ENCODE measurements at places on chromosomes 6 and 20.
A peak's percentile ranks its signal among the peaks of the same experiment; 100 is the strongest.

GRCh38 chr6:33013608-33014007 lies 4.2 kb upstream of the HLA-DOA start:
- no peak for DNase-seq

- DNase-seq: no peak
These were observed 6.5 kb downstream of the GSS start for GRCh38 chr20:34949120-34949519.

DNA sequence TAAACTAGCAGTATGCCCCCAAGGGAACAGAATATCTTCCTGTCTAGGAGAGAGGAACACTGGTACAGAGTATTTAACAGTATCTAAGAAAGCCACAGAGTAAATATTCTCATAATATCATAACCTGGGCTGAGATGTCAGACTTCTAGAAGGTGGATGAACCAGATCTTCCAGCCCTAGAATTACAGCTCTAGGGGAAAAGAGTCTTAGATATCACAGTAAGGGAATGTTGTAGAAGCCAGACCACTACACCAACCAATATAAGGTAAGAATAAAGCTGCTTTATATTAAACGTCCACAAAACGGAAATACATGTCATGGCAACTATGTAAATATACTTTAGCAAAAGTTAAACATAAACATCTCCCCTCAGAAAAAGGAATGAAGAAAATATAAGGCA lies 12.4 kb downstream of the SERINC1 start:
- no peak for DNase-seq

DNA sequence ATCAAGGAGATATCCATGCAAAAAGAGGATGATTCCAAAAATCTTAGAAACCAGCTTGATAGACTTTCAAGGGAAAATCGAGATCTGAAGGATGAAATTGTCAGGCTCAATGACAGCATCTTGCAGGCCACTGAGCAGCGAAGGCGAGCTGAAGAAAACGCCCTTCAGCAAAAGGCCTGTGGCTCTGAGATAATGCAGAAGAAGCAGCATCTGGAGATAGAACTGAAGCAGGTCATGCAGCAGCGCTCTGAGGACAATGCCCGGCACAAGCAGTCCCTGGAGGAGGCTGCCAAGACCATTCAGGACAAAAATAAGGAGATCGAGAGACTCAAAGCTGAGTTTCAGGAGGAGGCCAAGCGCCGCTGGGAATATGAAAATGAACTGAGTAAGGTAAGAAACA lies 10.1 kb upstream of the SNRNP48 start:
- DNase-seq: no peak

DNA sequence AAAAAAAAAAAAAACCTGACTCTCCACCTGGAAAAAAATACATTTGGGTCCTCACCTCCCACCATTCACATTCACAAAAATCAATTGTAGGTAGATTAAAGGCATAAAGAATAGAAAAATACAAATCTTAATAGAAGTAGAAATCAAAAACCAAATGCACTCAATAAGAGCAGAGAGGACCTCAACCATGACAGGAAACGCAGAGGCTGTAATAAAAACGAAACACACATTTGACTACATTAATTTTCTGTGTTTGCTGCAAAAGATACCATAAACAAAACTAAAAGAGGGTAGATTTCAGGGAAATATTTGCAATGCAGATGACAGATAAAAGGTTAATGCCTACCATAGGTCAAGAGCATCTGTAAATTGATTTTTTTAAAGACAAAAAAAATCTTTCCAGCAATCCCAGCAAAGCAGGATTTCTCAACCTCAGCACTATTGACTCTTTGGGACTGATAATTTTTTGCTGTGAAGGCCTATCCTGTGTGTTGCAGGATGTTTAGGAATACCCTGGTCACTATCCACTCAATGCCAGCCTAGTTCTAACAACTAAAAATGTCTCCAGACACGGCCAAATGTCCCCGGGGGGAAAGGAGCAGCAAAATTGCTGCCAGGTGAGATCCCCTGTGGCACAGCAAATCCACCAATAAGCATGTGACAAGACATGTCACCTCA lies 9.1 kb downstream of the ETV7 start:
- no peak for DNase-seq

GRCh38 chr6:130771741-130772140 lies 55.5 kb upstream of the SMLR1 start:
- DNase-seq: no peak

DNA sequence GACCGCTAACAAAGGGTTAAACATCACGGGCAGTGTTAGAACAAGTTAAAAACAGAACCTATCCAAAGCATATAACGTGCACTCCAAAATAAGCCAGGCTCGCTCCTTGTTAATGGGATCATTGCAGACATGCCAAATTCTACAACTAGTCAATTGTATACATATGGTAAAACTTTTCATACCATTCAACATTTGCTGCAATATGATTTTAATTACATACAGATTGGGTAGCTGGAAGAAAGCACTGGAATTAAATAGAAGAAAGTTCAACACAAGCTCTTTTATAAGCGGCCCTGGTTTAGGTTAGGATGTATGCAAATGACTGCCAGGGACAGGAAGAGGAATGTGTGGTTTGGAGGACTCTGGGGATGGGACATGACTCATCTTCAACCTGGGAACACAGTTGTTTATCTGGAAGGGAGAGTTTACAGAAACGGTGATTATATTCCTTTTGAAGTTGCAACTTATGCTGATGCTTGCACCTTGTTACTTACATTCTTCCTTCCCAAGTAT lies 62.5 kb upstream of the TIAM2 start:
- DNase-seq: no peak

- DNase-seq: peak; percentile 60
These were observed 114.7 kb downstream of the ERMARD start for GRCh38 chr6:169866140-169866534.

- no peak for DNase-seq
These were observed 152.5 kb upstream of the ECI2 start for GRCh38 chr6:4287811-4288244.

DNA sequence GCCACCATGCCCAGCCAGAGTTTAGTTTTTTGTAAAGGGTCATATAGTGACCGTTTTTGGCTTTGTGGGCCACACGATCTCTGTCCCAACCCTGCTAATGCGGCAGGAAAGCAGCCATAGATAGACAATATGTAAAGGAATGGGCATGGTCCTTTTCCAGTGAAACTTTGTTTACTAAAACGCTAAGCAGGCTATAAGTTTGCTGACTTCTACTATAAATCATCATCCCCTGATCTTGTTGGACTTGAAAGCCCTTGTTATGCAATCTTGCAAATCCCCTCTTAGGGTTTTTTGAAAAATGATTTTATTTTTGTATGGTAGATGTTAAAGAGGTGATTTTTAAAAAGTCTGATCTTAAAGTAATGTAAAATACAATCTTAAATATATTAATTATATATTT lies 63.6 kb downstream of the CBFA2T2 start:
- DNase-seq: no peak

DNA sequence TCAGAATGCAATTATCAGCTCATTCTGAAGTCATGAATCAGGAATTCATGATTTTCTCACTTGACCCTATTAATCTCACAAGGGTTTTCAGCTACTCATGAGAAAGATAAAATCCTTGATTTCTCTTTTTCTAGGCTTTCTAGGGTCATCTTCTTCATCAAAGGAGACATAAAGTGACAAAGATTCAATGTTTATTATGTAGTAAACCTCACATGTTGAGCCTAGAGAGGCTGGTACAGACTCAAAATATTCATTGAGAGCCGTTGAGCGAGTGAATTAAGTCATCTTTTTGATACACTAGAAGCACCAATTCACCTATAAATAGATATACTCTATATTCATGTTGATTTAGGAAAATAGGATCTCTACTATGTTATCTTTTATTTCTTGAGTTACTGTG lies 104.8 kb upstream of the TRAF3IP2 start:
- no peak for DNase-seq

DNA sequence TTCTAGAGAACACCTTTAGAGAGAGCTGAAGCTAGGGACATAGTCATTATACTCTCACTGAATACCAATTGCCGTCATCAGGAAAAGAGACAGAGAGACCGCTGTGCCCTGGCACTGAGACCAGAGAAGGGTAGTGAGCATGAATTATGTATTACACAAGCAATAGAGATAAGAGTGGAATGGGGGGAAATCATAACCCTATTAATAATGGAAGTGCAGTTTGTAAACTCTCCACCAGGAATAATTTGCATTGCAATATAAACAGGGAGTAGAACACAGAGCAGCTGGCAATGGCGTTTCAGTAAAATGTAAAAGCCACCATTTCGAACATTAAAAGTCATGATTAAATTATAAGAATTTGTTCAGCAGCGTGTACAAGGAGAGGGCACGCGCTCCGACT lies 244.5 kb downstream of the MAFB start:
- DNase-seq: no peak

DNA sequence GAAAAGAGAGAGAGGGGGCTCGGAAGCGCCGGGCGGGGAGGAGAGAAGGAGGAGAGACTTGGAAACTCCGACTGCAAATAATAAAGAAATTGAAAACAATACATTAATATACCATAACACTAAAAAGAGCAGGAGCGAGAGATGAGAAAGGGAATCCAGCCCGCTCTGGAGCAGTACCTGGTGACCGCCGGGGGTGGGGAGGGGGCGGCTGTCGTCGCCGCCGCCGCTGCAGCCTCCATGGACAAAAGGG lies 338 bp downstream of the E2F3 start:
- no peak for DNase-seq

- DNase-seq: no peak
These were observed 3.6 kb upstream of the TAAR8 start for GRCh38 chr6:132548746-132549463.

- DNase-seq: no peak
These were observed 8.4 kb downstream of the SIM1 start for GRCh38 chr6:100456141-100456907.

DNA sequence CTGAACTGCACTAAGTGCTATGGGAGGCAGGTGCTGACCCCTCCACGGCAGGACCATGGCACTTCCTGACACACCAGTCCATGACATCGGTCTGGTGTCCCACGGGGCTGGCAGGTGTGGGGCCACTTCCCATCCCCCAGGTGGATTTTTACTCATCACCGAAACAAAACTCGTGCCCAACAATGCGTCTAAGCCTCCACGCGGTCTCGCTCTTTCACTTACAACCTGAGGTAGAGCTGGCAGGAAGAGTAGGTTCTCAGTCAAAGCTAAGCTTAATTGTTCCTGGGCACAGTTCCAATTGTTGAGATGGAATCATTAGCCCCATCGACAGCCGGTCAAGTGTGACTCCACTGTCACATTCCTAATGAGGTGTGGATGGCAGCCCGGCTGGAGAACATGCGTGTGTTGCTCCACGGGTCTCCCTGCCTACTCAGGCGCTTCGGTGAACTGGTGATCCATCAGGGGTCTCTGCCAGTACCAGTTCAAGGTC lies 125.7 kb downstream of the SLC23A2 start:
- peak; percentile 49 for DNase-seq

- no peak for DNase-seq
These were observed 98.0 kb downstream of the RPP40 start for GRCh38 chr6:4905826-4906225.

- DNase-seq: no peak
These were observed 180.9 kb downstream of the FUT9 start for GRCh38 chr6:96196633-96197032.

DNA sequence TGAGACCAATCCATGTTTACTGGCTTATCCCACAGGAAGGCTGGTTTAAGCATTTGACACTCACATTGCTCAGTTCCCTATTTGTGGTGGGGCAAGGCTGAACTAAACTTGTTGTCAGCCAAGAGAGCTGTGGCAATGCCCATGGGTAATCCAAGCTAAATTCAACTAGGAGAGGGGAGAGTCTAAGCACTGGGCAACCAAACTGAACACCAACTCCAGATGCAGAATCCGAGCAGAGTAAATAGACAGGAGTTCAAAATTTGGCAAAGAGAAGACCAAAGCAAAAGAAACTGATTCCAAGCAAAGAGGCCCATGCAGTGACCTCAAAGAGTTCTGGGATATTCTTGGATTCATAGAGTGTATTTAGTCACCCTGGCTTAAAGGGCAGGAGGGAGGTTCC lies 106.5 kb upstream of the NT5E start:
- no peak for DNase-seq

- no peak for DNase-seq
These were observed 192.8 kb downstream of the CLIC5 start for GRCh38 chr6:45822873-45823272.

GRCh38 chr6:109344226-109344625 lies 38.0 kb downstream of the CD164 start:
- no peak for DNase-seq

DNA sequence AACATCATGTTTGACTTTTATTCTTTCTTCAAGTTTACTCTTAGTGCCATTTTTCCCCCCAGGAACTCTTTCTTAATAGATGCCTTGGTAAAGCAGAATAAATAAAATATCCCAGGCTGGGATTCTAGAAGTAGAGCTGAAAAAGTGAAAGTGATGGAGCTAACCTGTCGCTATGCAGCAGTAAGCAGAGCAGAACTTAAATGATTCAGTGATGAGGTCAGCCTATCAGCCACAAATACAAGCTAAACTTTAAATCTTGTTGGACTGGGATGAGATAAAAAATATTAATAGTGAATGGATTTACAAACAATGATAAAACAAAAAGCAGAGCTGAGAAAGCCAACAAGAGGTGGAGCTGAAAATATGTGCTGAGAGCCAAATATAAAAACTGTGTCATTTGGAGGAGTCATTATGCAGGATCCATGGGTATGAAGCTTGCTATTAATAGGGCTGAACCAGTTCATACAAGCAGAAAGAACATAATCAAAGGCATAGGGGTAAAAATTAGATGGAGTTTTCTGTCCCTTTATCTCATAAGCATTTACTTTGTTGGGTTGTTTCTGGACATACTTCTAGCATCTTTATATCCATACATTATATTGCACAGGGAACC lies 877.8 kb downstream of the EPHA7 start:
- no peak for DNase-seq

- DNase-seq: no peak
These were observed 775 bp downstream of the MTFR2 start for GRCh38 chr6:136249336-136249735.

DNA sequence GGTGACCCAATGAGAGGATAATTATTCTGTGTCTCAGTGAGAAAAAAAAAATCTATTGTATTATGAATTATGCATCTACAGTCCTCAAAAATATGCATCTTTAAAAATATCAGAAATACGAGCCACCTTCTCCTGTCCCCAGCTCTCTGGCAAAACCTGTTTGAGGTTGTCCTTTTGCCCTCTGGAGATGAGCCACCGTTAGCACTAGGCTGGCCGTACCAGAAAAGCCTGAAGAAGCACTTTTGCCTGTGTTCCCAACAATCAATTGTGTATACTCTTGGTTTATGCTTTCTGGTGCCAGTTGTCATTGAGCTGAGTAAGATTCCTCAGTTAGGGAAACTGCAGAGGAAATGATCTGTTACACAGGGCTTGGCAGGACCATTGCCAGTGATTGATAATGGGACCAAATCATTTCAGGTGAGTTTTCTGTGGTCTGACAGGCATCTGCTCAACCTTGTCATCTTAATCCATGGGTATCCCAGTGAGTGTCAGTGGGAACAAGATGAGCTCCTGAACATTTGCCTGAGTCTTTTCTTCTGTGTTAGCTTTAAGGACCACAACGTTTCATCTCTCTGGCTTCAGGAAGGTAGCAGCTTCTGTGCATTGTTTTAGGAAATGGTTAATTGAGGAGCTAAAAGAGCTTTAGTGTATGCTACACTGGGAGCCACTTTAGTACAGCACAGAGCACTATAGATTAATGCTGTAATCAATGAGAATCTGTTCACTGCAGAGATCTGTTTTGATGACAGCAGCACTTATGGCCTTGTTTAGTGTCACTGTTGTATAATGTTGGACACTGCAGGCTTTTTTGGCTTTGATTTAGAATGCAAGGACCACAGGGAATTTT lies 330.1 kb downstream of the RIMS1 start:
- no peak for DNase-seq

- no peak for DNase-seq
These were observed 45.0 kb downstream of the GNAS start for GRCh38 chr20:58897488-58897887.

GRCh38 chr20:22492497-22492896 lies 91.9 kb downstream of the FOXA2 start:
- no peak for DNase-seq
